ENCODE measurements at places on chromosomes 4 and X.

- DNase-seq, result no peak
These were observed 15.2 kb downstream of the RGS12 start for GRCh38 chr4:3307891-3308575.

- no peak for DNase-seq
These were observed 167.8 kb upstream of the LDB2 start for GRCh38 chr4:17066236-17066635.

GRCh38 chr4:184751585-184751956 lies 17.7 kb upstream of the CENPU start:
- DNase-seq, result no peak

DNA sequence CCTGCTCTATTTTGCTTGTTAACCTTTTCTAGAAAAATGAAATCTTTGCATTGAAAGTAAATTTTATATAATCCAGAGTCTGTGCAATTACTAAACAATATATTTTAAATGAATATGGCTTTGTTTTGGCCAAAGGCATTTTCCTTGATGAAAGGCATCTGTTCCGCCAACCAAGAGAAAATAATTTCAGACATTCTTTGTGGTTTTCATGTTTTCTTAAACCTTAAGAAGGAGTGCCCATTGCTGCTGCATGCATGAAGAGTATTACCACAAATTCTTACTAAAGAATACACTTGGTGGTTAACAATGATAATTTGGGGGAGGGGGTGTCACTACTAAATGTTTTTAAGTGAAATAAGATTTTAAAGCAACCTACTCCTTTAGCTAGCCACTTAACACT lies 2.7 kb upstream of the PDGFC start:
- no peak for DNase-seq

DNA sequence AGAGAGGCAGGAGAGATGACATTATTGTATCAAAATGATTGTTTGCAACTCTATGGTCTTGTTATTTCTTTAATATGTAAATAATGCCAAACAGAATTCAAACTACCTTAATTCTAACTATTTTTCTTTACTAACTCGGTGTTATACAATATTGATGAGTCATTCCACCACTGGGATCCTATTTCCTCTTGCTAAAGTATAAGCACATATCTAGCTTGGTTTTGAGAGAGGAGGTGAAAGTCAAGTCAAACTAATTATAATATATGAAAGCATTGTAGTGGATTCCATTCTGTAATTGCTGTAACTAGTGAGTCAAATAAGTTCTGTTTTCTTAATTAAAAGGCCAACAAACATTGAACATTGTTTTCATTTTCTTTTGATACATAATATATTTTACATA lies 837.6 kb downstream of the PDHA2 start:
- no peak for DNase-seq

GRCh38 chrX:143139681-143140080 lies 114.0 kb downstream of the SPANXN4 start:
- no peak for DNase-seq

GRCh38 chrX:15245896-15246295 lies 24.0 kb downstream of the ASB9 start:
- DNase-seq, result no peak

DNA sequence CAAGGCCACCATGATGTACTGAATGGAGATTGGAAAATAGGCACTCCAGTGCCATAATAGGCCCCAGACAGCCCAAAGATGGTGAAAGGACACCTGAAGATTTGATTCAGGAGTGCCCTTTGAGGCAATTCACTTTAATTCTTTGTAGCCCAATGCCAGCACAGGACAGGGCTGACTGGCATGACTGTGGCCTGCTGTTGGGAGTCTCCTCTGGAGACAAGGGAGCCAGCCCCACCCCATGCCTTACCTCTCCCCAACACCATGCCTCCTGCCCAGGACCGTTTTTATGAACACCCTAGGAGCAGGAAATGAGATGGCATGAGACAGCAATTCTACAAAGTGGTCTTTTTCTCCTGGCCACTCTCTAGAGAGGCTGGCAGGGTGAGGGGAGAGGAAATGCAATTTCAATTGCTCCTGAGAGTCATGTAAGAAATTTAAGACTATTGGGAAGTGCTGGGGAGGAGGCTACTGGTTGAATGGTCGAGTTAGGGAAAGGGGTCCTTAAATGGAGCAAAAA lies 94.2 kb upstream of the MAMLD1 start:
- DNase-seq, result no peak

GRCh38 chr4:151665022-151665784 lies 95.6 kb downstream of the GATB start:
- no peak for DNase-seq

DNA sequence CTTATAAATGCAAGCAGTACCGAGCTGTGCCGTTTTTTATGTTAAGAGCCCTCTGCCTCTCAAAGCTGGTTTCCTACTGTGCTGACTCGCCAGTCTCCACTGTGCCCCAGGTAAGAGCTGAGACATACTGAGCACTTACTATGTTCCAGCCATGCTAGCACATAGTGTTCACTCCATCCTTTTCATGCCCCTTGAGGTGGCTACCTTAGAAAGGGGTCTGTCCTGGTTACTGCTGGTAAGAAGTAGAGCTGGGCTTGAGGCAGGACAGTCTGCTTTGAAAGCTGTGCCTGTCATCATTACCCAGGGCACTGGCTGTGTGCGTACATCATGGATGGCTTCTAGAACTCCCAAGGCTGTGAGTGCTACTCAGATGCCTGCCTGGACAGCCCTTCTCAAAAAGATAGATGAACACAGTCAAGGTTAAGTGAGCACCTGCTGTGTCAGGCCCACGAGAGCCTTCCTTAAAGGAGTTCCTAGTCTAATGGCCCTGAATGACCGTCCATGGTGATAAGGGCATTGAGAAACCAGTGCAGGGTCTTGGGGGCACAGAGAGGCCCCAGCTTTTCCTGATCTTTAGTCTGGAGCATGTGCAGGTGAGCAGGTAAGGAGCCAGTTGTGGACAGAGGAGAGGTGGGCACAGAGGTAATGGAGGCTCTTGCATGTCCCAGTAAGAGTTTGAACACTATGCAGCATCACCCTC lies 1.6 kb downstream of the STK32B start:
- DNase-seq, result no peak

DNA sequence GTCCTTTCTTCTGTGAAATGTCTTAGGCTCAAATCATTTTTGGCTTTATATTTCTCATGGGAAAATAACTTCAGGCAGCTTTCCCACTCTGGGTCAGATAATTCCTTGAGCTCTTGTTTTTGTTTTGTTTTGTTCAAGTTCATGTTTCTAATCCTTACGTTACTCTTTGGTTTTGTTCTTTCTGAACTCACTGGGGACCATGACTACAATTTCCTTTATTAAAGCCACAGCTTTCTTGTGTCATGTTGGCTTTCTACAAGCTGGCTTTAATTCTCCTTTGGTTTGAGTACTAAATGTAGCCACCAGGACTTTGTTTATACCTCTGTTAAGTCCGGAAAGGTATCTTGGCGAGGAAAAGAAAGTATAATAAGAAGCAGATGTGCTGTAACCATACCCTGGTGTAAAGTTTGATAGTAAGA lies 30.8 kb upstream of the ANXA3 start:
- no peak for DNase-seq

- DNase-seq, result no peak
These were observed 7.3 kb upstream of the SH3BP2 start for GRCh38 chr4:2785613-2786012.

DNA sequence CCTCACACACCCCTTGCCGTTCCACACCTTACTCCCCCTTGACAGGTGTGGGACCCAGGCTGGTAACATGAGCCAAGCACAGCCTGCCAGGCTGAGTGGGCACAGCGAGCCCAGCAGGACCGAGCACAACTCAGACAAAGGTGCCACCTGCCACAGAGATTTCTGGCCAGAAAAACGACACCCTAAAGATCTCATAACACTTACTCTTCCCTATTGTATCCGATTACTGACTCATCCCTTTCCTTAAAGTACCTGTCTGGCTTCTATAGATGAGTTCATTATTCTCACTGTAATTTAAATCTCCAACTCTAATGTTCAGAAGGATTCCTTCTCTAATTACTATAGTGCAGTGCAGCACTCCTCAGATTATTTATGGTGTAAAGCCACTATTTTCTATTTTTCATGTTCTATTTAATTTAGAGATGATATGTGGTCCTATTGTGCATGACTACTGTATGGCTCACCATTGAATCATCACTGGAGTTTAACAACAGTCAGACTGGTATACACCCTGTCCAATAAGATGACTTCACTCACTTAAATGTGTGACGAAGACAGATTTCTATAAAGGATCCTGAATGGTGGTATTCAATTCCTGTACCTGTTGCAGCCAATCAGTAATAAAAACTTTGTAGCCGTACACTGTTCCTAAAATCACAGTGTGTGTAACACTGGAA lies 7.6 kb upstream of the SYTL5 start:
- DNase-seq, result no peak

DNA sequence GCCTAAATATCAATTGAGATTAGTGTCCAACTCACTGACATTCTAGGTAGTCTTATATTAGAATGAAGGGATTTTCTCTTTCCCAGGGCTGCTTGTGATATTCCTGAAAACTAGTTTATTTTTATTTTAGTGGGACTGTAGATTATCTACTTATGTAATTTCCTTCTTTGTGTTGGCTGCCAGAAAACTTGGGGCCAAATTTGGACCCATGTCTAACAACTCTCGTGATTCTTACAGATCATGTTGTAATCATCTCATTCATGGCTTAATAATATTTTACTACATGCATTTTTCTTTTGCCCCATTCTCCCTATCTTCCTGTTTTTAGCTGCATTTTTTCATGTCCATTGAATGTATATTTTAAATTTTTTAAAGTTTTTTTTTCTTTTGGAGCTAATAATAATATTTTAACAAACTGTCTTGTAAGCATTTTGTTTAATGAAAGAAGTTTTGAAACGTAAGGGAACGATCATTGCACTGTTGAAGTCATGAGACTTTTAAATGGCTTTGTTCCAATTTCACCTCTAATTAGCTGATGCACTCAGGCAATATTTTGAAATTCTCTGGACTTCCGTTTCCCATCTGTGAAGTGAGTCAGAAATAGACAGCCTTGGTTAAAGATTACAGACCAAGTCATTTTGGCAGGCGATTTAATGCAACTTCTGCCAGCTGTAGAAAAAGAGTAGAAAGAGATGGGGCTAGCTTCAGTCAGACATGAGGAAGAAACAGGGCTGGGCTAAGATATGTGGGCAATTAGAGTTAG lies 14.3 kb upstream of the TDO2 start:
- DNase-seq, result no peak

GRCh38 chr4:3655485-3655884 lies 110.7 kb upstream of the ADRA2C start:
- no peak for DNase-seq
